Lung microvascular endothelial cell (primary cell): ENCODE measurements at places on chromosomes 2 and 18.

- DNase-seq = peak; percentile 68
These were observed 100.6 kb downstream of the DYM start for GRCh38 chr18:49359732-49360444.

GRCh38 chr18:77905011-77905410, 655.4 kb downstream of the GALR1 start:
- no peak for DNase-seq

DNA sequence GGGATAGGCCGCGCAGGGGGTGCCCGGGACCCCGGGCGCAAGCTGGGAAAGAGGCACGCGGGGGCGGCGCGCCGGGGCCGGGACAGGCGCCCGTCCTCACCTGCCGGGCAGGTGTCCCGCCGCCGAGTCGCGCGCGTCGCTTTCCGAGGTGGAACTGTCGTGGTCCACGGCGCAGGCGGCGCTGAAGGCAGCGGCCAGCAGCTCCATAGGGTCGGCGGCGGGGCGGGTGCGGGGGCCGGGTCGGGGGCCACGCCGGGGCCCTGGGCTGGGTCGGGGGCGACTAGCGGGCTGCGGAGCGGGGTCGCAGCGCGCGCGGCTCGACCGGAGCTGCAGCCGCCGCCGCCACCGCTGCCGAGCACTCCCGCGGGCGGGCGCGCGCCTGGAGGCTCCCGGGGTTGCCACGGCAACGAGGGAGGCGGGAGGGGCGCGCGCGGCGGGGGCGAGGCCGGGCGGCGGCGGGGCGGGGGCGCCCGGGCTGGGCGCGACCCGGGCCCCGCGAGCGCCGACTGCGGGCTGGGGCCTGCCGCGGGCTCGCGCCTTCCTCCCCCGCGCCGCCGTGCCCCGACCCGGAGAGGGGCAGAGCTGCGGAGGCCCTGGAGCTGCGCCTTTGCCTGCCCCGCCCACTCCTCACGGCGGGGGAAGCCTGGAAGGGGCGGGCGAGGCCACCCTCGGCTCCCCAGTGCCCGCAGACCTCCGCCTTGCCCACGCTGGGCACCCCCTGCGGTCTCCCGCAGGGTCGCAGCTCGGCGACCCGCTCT, 57.9 kb downstream of the SNORC start:
- no peak for DNase-seq

DNA sequence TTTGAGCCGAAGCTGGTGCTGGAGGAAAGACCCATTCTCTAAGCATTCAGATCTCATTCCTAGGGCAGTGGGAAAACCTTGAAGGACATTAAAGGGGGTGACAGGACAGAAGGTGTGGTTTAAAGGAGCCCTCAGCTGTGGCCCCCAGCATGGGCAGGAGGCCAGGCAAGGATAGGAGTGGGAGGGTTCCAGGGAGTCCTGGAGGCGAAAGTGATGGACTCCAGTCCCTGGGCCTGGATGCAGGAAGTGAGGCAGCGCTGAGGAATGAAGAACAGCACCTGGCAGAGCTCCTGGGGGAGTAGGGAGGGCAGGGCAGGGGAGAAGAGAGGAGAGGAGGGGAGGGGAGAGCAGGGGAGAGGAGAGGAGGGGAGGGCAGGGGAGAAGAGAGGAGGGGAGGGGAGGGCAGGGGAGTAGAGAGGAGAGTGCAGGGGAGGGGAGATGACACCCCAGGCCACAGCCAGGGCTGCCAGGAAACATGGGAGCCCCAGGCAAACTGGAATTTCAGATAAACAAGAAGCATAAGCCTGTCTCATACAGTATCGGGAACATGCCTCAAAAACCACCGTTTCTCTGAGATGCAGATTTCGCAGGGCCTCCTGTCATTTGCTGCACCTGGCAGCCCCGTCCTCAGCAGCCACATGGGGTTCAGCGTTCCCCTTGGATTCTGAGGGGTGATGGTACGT, 5.7 kb downstream of the RAMP1 start:
- peak; percentile 31 for DNase-seq

GRCh38 chr2:224552771-224553170, 32.4 kb downstream of the CUL3 start:
- no peak for DNase-seq

GRCh38 chr2:144208924-144209323, 311.0 kb downstream of the ZEB2 start:
- DNase-seq = no peak

- no peak for DNase-seq
These were observed 168.6 kb upstream of the SIX2 start for GRCh38 chr2:45177870-45178269.

DNA sequence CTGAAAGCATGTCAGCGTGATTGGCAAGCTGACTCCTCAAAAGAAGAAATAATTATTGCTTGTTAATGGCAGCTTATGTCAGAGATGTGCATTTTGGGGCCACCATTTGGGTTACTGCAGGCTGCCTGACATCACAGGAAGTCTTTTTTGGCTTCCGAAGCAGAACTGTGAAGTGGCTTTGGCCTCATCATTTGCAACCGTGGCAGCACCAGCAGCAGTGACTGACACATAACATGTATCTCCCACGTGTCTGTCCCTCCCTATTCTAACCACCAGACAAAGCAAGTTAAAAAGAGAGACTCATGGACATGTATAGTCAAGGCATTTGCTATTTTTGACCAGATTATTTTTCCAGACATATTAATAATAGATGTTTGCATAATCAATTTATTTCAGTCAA, 488.7 kb upstream of the ACVR2A start:
- no peak for DNase-seq

DNA sequence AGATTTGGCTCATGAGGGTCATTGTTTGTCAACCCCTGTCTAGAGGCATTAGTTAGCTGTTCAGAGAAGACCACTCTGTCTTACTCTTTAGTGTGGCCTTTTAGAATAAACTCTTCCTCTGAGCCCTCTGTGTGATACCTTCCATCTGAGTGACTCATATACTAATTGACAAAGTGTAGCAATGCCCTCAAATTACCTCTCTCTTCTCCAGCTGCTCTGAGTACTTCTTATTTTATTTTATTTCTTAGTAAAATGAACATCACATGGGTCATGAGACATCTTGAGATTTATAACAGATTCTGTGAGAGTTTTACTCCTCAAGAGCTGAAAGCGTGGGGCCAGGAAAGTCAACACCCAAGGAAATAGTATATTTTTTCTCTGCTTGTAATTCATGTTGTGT, 67.4 kb downstream of the KCTD18 start:
- no peak for DNase-seq

GRCh38 chr2:133855526-133855925, 287.3 kb upstream of the NCKAP5 start:
- no peak for DNase-seq

DNA sequence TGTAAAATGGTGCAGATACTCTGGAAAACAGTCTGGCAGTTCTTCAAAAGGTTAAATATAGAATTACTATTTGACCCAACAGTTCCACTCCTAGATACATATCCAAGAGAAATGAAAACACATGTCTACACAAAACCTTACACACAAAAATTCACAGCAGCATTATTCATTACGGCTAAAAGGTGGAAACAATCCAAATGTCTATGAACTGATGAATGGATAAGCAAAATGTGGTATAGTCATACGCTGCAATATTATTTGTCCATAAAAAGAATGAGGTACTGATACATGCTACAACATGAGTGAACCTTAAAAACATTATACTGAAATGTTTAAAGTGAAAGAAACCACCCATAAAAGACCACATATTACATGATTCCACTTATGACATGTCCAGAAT, 4.0 kb downstream of the CYP27C1 start:
- no peak for DNase-seq

- no peak for DNase-seq
These were observed 6.7 kb downstream of the SMARCAL1 start for GRCh38 chr2:216418981-216419380.

GRCh38 chr2:188474316-188474715, 182.6 kb downstream of the GULP1 start:
- DNase-seq = no peak

- DNase-seq = no peak
These were observed 70.9 kb downstream of the FBXO36 start for GRCh38 chr2:229993236-229993635.
